ENCODE measurements at places on chromosomes 6 and 20. TPM values are rescaled to one million over a fixed set of nuclear protein-coding genes. Genes with fewer than 3 reads are reported as not detected.
A peak's percentile ranks its signal among the peaks of the same experiment; 100 is the strongest.

DNA sequence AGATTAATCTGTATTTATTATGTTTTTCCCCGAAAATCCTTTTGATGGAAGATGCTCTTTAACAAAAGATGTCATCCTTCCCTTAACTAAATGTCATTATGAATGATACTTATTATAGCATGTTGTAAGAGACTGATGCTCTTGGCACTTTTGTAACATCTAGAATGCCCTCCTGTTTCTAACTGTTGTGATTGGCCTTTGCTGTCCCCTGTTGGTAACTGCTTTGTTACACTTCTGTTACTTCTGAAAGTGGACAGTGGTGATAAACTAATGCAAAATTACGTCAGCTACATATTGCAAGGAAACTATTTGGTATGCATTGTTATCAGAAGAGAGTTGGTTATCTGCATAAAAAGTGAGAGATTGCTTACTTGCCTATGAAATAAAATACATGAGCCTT lies 5.8 kb downstream of the TTK start:
- no peak for DNase-seq

GRCh38 chr6:163926642-163927041 lies 512.1 kb downstream of the QKI start:
- no peak for DNase-seq

DNA sequence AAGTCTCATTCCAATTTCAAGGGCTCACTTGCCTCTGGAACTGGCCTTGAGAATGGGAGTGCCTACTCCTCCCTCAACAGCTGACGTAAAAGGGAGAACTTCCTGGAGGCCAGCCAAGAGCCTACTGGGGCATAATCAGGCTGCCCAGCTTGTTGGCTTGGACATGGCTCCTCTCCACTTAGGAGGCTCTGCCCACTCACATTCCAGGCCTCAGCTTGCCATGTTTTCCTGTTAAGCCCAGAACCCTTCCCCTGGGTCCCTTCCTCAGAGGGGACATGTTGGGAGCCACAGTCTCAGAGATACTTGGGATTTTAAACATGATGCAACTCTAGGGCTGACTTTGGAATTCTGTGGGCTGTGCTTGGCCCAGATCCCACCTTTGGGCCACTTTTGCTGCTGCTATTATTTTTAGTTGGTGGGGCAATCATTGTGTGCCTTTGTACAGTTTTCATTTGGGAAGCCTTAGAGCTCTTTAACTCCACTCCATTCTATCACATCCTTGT lies 31.5 kb upstream of the ADTRP start:
- DNase-seq = no peak

- no peak for DNase-seq
These were observed 847 bp upstream of the CD93 start for GRCh38 chr20:23086931-23087411.

GRCh38 chr6:104638841-104639290 lies 220.9 kb downstream of the HACE1 start:
- DNase-seq = no peak

- DNase-seq = peak; percentile 92
These were observed 15.9 kb downstream of the AGPAT4 start for GRCh38 chr6:161257793-161258457.

DNA sequence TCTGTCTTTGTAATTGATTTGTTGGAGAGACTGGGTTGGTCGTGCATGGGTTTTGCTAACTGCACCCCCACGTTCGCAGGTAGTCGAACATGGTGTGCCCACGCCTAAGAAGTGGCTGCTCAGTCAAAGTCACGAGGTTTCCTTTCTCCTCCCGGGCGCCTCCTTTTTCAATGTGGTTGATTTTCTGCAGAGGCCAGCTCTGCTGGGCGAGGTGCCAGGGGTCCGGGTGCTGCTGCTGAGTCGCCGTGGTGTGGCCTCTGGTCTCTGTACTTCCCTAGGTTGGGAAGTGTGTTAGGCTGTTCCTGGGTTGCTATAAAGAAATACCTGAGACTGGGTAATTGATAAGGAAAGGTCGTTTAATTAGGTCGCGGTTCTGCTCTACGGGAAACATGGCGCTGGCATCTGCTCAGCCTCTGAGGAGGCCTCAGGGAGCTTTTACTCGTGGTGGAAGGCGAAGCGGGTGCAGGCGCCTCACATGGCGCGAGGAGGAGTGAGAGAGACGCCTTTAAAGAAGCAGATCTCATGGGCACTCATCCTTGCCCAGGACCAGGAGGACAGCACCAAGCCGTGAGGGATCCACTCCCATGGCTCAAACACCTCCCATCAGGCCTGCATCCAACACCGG lies 14.1 kb downstream of the OSBPL2 start:
- no peak for DNase-seq

DNA sequence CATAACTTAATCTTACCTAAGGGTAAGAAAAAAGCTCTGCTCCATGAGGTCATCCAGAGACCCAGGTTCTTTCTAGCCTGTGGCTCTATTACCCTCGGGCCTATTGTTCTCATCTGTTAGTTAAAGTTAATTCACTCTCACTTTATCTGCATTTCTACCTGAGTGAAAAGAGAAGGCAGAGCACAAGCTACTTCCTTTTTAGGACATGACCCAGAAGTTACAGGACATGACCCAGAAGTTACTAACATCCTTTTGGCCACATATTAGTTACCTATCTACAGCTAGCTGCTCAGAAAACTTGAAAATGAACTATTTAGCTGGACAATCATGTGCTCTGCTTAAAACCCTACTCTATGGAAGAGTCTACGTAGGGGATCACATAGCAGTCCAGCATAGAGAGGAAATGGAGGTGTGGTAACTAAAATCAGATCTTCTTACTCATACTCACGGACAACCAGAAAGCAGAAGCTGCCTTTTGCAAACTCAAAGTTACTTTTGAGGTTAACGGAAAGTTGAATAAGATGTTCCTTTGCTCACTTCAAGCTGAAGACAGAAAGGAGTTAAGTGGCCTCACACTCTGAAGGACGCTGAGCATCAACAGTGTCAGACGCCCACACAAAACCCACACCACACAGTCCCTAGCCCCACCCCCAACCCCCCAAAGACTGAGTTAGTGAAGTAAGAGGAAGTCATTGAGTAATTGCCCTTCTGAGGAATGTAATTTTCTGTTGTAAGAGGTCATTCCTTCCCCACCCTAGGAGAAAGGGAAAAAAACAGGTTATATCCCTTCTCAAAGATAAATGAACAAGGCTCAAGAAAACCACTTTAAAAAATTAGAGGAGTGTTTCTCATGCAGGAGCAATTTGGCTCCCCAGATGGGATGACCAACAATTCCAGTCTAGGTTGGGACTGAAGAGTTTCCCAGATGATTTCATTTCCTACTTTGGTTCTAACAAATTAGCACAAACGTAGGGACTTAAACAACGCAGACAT lies 45.9 kb upstream of the TAB2 start:
- no peak for DNase-seq

DNA sequence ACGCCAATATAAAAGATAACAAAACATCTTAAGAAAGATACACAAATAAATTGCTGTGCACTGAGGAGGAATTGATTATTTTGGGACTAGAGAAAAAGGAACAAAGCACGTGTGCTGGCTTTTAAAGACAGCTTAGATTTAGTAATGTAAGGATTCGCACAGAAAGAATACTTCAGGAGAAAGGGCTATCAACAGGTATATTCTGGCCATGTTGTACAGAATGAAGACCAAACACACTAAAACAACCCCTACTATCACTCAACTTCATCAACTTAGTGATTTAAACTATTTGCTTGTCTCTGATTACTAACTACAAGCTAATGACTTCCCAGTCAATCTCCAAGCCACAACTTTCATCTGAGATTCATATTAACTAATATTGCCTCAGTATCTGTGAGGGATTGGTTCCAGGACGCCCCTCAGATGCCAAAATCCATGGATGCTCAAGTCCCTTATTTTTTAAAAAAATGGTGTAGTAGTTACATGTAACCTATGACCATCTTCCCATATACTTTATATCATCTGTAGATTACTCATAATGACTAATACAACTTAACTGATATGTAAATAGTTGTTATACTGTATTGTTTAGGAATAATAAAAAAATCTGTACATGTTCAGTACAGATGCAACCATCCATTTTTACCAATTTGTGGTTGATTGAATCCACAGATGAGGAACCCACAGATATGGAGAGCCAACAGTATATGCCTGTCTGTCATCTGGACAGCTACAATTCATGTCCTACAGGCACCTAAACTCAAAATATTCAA lies 4.5 kb downstream of the DEK start:
- no peak for DNase-seq

GRCh38 chr6:90101403-90101802 lies 195.2 kb downstream of the BACH2 start:
- no peak for DNase-seq

DNA sequence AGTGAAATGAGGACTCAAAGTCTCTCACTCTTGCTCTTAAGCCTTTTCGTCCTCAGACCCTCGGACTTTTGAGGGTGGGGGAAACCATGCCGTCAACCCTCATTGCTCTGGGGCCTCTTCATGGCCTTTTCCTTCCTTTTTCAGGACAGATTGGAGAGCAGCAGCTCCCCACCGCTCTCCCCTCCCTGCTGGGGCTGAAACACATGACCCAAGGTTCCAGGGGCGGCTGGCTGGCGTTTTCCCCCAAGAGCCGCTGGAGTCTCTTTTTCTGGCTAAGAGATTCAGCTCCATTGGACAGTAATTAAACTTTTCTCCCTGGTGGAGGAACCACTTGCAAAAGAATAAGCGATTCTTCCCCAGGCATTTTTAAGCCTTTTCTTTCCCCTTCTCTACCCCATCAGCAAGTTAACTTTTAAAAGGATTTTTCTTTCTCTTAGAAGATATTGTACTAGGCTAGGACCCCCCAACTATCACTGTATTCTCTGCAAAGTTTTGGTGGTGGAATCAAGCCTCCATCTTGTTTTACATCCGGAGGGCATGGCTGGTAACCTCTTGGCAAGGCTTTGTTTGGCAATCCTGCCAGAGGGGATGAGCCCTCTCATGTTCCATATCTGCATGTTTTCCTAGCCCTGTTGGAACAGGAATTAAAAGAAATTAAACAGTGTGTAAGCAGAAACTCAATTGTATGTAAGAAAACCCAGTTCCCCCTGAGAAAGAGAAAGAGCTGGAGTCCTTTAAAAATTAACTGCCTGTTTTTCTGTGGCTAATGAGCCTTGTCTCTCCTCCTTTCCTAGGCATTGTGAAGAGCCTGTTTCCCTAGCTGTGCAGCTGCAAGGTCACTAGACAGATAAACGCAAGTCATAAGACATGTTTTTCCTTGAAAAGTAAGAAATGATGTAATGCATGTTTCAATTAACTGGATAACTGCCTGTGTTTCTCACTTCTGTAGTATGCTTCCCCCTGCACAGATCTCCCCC lies 100.8 kb upstream of the GPR6 start:
- DNase-seq = no peak

GRCh38 chr6:73898599-73898998 lies 202.6 kb downstream of the CD109 start:
- no peak for DNase-seq

- no peak for DNase-seq
These were observed 60.4 kb downstream of the SRC start for GRCh38 chr20:37406010-37406998.

- no peak for DNase-seq
These were observed 39.3 kb upstream of the TRAM2 start for GRCh38 chr6:52616059-52616690.

GRCh38 chr20:2745060-2745910 lies 52.7 kb downstream of the EBF4 start:
- DNase-seq = no peak

GRCh38 chr6:168601111-168601510 lies 160.1 kb downstream of the SMOC2 start:
- no peak for DNase-seq

GRCh38 chr6:87628881-87629280 lies 38.9 kb downstream of the ORC3 start:
- no peak for DNase-seq

DNA sequence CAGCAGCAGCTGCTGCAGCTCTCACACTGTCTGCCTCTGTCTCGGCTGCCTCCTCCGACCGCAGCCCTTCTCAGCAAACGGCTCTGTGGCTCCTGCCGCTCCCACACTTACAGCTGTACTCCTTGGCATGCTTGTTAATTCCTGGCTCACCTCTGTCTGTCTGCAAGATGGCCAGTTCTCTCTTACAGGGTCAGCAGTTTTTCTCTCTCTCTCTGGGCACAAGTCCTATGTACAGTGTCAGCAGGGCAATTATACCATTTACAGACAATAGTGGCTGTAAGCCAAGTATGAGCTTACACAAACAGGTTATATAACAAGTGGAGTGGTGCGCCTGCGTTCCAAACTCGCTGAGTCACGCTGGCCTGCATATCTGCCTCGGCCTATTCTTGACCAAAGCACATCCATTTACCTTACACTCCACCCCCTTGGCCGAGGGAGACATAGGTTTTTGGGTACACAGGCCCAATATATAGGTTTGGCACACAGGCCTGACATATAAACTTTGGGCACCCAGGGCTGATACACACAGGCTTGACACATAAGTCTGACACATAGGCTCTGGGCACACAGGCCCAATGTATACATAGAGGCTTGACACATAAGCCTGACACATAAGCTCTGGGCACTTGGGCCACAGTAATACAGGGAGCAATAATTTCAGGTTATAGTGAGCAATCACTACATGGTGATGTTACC lies 4.4 kb downstream of the ZKSCAN3 start:
- DNase-seq = no peak

DNA sequence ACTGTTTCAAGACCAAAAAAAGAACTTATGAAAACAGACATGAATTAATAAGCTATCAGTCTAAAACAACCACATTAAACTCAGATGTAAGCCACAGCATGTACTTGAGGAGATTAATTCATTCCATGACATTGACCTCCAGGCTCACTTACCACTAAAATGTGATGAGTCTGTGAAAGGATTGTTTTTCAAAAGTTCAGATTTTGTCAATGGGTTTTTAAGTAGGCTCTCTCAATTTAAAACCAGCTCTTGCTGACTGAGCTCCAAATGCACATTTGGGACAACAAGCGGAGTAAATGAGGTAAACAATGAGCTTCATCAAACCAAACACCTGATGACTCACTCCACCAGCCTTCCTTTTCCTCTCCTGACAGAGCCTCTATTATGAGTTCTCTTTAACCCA lies 197.0 kb downstream of the SIM1 start:
- DNase-seq = no peak

Gene RSPO3
- not detected for polyA plus RNA-seq

Gene TMEM244
- not detected for polyA plus RNA-seq

Gene ADGRG6
- 11.7 TPM for polyA plus RNA-seq

Gene EIF2S2
- 119 TPM for polyA plus RNA-seq

Gene OR12D3
- not detected for polyA plus RNA-seq

Gene SDC4
- 204 TPM for polyA plus RNA-seq

Gene PRPH2
- 0.97 TPM for polyA plus RNA-seq

Gene TAAR8
- polyA plus RNA-seq = not detected

Gene GINS1
- 3.7 TPM for polyA plus RNA-seq

Gene PROKR2
- polyA plus RNA-seq = not detected

Gene TTLL9
- not detected for polyA plus RNA-seq

Gene MYCT1
- polyA plus RNA-seq = 0.25 TPM

Gene C6orf163
- 0.57 TPM for polyA plus RNA-seq
